ENCODE measurements at places on chromosomes 11 and 22. TPM values are rescaled to one million over a fixed set of nuclear protein-coding genes. Genes with fewer than 3 reads are reported as not detected.

Gene LRRC10B
- not detected for total RNA-seq

Gene C11orf54
- total RNA-seq: 10.2 TPM

Gene HIRA
- total RNA-seq: 27.3 TPM

Gene SDF2L1
- 54.5 TPM for total RNA-seq

Gene NFAM1
- not detected for total RNA-seq

Gene GUCY1A2
- not detected for total RNA-seq

Gene OR52E8
- not detected for total RNA-seq

Gene SLC25A18
- 0.33 TPM for total RNA-seq

Gene RPL27A
- 947 TPM for total RNA-seq
